ENCODE measurements at places on chromosomes 3 and 15.

GRCh38 chr15:91909574-91909973, 56.1 kb downstream of the SLCO3A1 start:
- DNase-seq = no peak

DNA sequence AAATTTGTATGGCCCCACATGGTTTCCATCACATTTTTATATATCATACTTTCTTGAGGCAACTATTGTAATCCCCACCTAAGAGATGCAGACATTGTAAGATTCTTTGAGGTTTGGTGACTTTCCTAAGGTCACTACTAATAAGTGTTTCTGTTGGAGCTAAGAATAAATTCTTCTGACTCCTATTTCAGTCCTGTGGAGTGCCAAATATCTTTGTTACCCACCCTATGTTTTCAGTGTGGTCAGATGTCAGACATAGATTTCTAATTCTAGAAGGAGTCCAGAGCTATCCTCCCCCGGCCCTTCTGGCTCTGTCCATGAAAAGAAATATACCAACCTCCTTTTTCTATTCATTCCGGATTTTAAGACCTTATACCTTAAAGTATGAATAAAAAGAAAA, 46.2 kb upstream of the FILIP1L start:
- DNase-seq = no peak

- DNase-seq = no peak
Measured at GRCh38 chr3:72411126-72411525, 437.1 kb downstream of the SHQ1 start.

GRCh38 chr15:92662762-92663161, 7.2 kb upstream of the FAM174B start:
- no peak for DNase-seq

- DNase-seq = no peak
Measured at GRCh38 chr15:91849749-91850161, 3.8 kb upstream of the SLCO3A1 start.

DNA sequence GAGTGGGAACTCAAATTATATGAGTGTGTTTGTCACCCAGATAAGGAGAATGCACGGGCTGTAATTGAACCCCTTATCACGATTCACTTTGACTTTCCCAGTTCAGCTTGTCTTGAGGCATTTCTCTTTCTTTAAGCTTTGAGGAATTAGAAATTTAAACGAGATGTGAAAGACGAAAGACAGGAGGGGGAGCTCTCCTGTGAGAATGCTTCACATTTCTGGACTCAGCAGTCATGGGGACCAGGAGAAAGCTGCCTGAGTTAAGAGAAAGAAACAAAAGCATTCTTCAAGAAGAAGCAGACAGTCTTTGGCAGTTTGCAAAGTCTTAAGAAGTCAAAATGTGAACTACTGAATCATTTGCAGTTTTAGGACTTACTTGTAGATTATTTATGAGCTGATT, 205.6 kb downstream of the NECTIN3 start:
- DNase-seq = no peak

DNA sequence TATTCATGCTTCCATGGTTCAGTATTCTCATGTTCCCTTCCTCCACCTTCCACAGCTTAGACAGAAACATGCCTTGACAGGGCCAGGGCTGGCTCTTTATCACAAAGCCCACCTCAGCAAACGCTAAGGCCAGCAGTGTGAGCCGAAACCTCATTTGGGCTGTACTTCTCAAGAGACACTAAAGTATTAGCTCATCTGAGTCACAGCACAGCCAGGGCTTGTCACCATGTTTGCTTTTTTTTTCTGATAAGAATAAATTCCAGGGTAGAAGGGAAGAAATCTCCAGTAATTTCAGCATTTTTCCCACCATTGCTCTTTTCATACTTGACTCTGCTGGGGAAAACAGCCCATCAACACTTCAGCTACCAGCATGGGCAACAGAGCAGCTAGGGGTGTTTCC, 95.4 kb downstream of the MYLK start:
- DNase-seq = no peak

DNA sequence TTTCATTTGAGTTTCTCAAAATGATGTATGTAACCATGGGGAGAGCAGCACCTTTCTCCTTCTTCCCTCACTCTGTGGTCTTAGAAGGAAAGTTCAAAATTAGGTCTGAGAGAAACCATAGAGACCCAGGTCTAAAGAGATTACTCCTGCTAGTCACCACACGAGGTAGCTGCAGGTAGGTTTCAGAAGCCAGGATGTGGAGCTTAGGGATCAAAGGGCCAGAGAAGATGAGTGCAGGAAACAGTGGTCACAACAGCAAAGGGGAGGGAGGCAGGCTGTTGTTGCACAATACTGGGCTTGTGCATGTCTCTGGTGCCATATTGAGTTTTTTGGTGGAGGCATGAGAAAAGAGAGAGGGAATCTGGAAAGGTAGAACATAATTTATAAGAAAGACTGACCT, 583.6 kb downstream of the AGBL1 start:
- DNase-seq = no peak

DNA sequence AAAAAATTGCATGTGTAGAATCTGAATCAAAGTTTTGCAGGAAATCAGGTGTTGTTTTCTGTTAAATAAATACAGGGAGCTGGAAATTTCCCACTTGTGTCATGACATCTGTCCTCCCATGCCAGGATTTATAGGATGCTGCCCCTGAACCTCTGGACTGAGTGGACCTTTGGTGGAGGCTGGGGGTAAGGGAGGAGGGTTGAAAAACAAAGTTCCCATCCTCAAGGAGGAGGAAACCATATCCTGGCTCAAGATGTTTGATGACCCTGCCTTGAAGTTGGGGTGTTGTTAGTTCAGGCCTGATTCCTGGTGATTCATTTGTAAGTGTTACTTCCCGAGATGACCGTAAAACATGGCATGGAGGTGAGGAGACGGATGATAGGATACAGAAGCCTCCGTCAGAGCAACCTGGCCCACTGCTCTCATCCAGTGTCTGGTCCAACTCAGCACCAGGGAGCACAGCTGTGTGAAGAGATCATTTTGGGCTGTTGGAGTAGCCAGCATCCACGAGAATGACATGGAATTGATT, 223.6 kb downstream of the CACNA2D3 start:
- no peak for DNase-seq

DNA sequence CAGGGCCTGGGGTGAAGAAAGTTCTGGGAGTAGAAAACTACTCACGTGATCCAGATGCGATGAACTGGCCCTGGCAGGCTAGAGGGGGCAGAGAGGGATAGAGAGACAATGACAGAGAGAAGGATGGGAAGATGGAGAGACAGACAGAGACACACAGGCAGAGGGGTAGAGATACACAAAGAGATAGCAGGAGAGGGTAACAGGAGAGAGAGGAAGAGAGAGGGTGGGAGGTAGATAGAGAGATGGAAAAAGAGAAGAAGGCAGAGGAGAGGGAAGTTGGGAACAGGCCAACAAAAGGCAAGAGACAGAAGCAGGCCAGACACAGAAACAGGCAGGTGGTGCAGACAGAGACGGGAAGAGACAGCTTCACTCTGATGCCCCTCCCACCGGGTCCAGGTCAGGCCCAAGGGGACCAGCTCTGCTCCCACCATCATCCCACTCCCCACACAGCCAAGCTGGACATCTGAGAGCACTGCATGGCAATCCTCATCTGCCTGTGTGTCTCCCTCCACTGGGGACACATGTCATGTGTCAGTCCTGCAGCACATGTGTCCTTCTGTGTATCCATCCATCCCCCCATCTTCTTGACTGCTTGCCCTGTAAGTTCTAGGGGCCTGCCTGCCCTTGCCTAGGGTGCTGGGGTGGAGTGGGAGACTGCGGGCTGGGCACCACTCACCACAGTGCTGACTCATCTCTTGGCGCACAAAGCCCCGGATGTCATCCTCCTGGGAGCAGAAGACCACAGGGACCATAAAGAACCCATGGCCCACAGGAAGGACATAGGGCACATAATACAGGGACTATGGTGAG, 2.2 kb upstream of the UCN2 start:
- no peak for DNase-seq

DNA sequence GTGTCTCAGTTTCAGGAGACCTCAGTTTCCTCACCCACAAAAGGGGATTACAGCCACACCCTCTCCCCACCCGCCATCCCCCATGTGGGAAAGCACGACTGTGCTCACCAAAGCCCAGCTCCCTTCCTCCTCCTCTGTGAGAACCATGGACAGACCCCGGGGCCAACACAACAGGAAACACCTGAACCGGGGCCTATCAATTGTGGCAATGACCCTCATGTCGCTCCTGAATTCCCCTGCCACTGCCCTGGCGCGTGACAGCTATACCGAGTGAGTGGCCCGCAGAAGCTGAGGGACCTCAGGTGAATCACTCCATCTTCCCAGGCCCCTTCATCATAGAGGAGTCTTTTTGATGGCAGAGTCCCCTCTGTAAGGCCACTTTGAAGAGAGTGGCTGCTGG, 28.6 kb downstream of the PLEKHO2 start:
- no peak for DNase-seq

- no peak for DNase-seq
Measured at GRCh38 chr15:66651198-66651597, 50.8 kb upstream of the SMAD6 start.

- DNase-seq = no peak
Measured at GRCh38 chr3:99708207-99708745, 69.9 kb downstream of the COL8A1 start.

- DNase-seq = no peak
Measured at GRCh38 chr3:56815589-56815988, 13.8 kb upstream of the ARHGEF3 start.

DNA sequence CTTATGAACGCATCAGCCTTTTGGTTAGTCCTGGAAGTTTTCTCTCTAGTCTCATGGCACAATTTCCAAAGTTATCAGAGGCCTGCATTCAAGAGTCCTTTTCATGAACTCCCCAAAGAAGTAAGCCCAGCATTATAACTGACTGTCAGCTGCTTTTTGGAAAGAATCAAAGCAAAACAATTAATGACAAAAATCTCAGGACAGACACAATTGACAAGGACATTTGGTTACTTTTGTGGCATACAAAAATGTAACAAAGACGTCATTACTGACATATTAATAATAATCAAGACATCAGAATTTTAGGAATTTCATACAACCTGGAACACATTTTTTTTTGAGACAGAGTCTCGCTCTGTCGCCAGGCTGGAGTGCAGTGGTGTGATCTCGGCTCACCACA, 21.2 kb downstream of the KATNBL1 start:
- DNase-seq = no peak

GRCh38 chr3:20039765-20040547, at the start of gene KAT2B:
Gene KAT2B (plus strand): TSS chr3:20040446. CDS start chr3:20040478, 32 bp downstream.
- DNase-seq = peak; percentile 81

DNA sequence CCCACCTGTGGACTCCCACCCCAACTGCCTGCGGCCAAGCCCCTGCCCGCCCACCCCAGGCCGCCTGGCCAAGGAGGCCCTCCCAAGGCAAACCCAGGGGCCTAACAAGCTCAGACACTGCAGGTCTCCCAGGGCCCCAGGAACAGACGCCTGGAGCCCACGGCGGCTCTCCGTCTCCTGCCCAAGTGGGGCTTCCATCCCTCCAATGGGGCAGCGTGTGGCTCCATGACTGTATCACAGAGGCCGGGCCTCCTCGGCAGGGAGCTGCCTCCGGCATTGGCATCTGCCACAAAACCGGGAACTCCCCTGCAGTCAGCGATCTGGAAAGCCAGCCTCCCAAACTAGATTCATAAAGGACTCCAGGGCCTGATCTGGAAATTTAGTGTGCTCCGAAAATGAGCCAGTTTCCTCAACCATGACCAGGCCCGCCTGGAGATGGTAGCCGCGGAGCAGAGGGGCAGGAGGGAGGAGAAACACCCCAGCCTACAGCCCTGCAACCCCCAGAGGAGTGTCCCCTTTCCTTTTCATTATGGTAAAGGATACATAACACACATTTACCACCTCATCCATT, 148.3 kb upstream of the IQSEC1 start:
- no peak for DNase-seq

GRCh38 chr15:79922512-79923078, 25.8 kb upstream of the MTHFS start:
- DNase-seq = no peak

- no peak for DNase-seq
Measured at GRCh38 chr3:184491011-184491576, 70.5 kb upstream of the EPHB3 start.

DNA sequence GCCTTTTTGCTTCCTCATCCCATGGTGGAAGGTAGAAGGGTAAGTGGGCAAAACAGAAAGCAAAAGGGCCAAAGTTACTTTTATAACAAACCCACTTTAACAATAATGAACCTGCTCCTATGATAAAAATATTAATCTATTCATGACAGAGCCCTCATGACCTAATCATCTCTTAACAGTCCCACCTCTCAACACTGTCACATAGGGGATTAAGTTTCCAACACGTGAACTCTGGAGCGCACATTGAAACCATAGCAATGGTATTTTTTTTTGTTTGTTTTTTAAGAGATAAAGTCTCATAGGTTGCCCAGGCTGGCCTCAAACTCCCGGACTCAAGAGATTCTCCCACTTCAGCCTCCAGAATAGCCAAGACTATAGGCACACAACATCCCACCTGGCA, 30.7 kb downstream of the KATNBL1 start:
- no peak for DNase-seq

DNA sequence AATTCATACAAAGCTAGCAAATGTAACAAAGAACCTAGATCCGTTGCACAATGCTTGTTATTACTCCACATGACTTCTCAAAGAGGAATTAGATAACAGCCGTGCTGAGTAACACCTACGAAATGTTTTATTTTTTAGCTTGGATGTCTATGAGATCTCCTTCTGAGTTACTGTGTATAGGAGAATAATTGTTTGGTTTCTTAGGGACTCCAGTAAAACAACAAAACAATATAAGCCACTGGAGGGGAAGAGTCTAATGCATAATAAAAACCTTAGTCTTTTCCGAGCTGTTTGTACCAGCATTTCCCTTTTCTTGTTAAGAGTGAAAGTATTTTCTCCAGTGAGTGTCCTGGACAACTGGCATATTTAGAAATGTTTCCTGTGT, 15.6 kb downstream of the SNAP23 start:
- no peak for DNase-seq

DNA sequence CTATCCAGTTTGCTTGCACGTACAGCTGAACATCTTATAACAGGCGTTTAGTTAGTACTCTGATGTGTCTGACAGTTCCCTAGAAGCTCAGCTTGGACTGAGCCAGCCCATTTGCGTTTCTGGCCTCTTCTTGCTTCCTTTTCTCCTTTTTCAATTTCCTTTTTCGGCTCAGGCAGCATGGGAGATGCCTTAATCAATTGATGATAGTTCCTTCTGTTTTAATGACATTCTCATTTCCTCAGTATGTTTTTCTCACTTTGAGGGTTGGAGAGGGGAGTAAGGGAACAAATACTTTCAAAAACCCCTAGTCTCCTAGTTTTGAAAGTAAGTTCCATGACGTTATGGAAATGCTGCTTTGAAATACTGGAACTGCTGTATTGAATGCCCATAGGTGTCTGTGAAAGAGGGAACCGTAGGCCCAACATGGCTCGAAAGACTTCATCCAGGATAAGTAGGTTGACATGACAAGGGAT, 18.9 kb downstream of the IL1RAP start:
- DNase-seq = peak; percentile 50

- DNase-seq = no peak
Measured at GRCh38 chr3:33936921-33937525, 138.6 kb downstream of the PDCD6IP start.

DNA sequence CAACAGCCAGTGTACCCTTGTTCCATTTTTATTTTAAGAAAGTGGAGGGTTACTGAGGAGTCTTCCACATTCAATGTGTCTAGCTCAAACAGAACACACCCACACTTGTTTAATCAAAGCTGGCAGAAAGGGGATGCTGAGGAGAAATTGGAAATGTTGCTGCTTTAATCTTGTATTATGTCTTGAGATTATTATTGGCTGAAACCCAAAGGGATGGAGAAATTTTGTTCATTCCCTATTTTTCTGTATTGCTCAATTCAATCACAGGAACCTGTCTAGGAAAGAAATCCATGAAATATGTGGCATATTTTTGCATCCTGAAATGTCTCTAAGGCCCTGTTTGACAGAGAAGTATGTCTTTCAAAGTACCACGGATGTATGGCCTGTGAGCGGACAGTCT, 238.0 kb downstream of the MYRIP start:
- DNase-seq = no peak

All from left hindlimb (tissue), 1 donor.